ENCODE measurements at places on chromosomes 3 and 15.

GRCh38 chr3:170257145-170257544 is 34.9 kb downstream of the PRKCI start:
- H3K4me1 ChIP-seq, result no peaks in the 10 kb centered on the region
- H3K27me3 ChIP-seq, result no peaks in the 10 kb centered on the region
- H3K4me3 ChIP-seq, result no peak overlapping the region
- peaks cover 21% of the 10 kb centered on the region for H3K36me3 ChIP-seq
- no peak for DNase-seq
- no peak overlapping the region for H3K27ac ChIP-seq

DNA sequence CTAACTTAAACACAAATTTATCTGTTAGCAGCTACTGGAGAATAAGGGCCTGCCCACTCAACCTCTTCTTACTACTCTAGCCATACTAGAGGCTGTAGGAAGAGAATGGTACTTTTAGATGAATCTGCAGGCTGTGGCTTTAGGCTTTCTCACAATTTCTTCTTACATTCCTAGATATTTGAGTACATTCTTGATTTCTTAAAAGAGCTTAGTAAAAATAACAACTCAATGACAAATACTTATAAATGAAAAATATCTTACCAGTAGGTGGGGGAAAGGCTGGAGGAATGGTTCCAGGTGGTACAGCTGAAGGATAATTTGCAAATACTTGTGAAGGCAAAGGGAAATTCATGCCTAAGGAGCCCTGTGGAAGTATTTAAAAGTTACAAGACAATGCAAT is 92.9 kb upstream of the GK5 start:
- no peaks in the 10 kb centered on the region for H3K4me1 ChIP-seq
- H3K36me3 ChIP-seq, result no peaks in the 10 kb centered on the region
- no peaks in the 10 kb centered on the region for H3K27me3 ChIP-seq
- no peak overlapping the region for H3K27ac ChIP-seq
- no peak overlapping the region for H3K4me3 ChIP-seq

- H3K4me1 ChIP-seq, result no peaks in the 10 kb centered on the region
- H3K27ac ChIP-seq, result no peak overlapping the region
- H3K4me3 ChIP-seq, result no peak overlapping the region
These were observed 13.1 kb downstream of the MYH15 start for GRCh38 chr3:108497271-108497670.

- no peaks in the 10 kb centered on the region for H3K27me3 ChIP-seq
- no peak overlapping the region for H3K27ac ChIP-seq
- H3K36me3 ChIP-seq, result peaks cover 47% of the 10 kb centered on the region
- H3K4me3 ChIP-seq, result no peak overlapping the region
These were observed 13.9 kb downstream of the PHLDB2 start for GRCh38 chr3:111872979-111873378.

DNA sequence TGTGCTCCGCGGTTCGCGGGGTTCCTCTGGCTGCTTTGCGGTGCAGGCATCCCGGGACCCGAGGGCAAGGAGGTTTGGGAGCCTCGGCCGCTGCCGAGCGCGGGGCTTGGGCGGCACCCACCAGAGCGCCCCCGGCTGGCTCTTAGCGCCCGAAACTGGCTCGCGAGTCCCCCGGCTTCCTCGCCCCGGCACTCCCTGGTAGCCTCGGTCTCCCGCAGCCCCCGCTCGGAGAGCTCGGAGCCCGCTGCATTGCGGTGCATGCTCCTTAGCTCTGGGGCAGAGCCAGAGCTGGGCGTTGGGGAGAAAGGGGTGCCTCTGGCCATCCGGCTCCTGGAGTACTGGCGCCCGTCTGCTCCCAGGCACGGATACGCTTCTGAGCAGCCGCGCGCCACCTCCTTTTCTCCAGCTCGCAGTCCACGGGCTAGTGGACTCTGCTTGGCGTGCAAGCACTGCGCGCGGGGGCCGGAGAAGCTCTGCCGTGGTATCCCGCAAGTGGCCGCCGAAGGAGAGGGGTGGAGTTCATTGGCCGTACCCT is 753 bp downstream of the EPHB1 start:
- H3K4me3 ChIP-seq, result peak overlapping the region; percentile 45
- H3K36me3 ChIP-seq, result no peaks in the 10 kb centered on the region
- DNase-seq, result peak; percentile 40
- H3K27me3 ChIP-seq, result no peaks in the 10 kb centered on the region
- H3K27ac ChIP-seq, result no peak overlapping the region
- peaks cover 3% of the 10 kb centered on the region for H3K4me1 ChIP-seq

DNA sequence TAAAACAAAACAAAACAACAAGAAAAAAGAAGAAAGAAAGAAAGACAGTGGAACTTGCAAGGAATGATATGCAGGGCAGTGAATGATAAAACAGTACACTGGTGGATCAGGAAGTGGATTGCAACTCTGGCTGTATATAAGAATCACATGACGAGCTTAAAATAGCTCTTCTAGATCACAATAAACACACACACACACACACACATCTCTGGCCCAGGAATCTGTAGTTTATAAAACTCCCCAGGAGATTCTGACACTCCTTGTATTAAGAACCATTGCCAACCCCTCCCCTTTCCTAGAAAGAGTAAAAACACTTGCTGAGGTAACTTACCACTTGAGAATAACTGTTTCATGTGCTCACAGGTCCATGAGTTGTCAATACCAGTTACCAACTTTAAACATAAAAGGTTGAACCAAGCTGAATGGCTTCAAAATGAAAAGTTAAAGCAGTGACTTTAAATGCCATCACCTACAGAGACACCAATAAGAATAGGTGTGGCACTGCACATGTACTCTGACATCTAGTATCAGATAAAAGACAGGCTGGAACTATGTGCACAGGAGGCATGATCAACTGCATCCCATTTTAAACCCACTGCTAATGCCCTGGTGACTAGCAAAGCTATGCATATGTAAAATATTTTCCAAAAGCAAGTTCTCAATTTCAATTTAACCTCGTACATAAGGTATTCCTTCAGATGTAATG is 3.9 kb downstream of the CPOX start:
- H3K27me3 ChIP-seq, result no peaks in the 10 kb centered on the region
- no peak overlapping the region for H3K27ac ChIP-seq
- no peak for DNase-seq
- peaks cover 5% of the 10 kb centered on the region for H3K4me1 ChIP-seq
- peaks cover 13% of the 10 kb centered on the region for H3K36me3 ChIP-seq

GRCh38 chr3:146637871-146638270 is 32.7 kb upstream of the PLSCR5 start:
- H3K27me3 ChIP-seq, result no peaks in the 10 kb centered on the region
- no peak for DNase-seq
- H3K36me3 ChIP-seq, result no peaks in the 10 kb centered on the region
- no peaks in the 10 kb centered on the region for H3K4me1 ChIP-seq

DNA sequence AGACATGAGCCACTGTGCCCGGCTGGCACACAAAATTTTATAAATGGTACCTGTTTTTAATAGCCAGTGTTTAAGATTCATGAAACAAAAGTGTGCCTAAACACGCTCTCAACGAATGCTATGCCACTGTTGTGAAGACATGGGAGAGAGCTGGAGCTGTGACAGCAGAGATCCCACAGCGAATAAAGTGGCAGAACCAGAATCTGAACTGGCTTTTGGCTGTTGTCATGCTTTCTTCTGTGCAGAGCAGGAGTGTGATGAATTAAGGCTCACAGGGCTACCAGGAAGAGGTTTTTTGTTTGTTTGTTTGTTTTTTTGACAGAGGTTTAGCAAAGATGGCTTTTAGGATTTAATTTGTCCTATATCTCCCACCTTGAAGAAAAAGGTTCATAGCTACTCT is 14.5 kb downstream of the PTPRG start:
- no peak for DNase-seq
- H3K4me3 ChIP-seq, result no peak overlapping the region
- H3K36me3 ChIP-seq, result peaks cover 2% of the 10 kb centered on the region
- H3K27ac ChIP-seq, result no peak overlapping the region
- peaks cover 9% of the 10 kb centered on the region for H3K4me1 ChIP-seq

GRCh38 chr15:67409175-67409574 is 111.8 kb upstream of the C15orf61 start:
- no peak for DNase-seq
- no peak overlapping the region for H3K27ac ChIP-seq
- H3K27me3 ChIP-seq, result no peaks in the 10 kb centered on the region
- H3K36me3 ChIP-seq, result no peaks in the 10 kb centered on the region
- peaks cover 8% of the 10 kb centered on the region for H3K4me1 ChIP-seq

DNA sequence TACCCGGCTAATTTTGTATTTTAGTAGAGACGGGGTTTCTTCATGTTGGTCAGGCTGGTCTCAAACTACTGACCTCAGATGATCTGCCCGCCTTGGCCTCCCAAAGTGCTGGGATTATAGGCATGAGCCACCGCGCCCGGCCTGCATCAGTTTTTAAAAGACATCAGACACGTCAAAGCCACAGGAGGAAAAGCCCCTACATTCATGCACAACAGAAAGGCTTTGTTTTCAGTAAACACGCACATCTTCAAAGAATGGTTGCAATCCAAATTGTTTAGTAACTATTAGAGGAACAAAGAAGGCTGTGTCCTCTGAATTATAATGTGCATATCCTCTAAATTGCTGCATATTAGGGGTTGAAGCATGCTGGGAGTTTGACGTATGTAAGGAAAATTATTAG is 53.3 kb downstream of the BTD start:
- DNase-seq, result no peak
- no peak overlapping the region for H3K4me3 ChIP-seq
- H3K27me3 ChIP-seq, result no peaks in the 10 kb centered on the region
- peaks cover under 1% of the 10 kb centered on the region for H3K4me1 ChIP-seq
- no peaks in the 10 kb centered on the region for H3K36me3 ChIP-seq
- H3K27ac ChIP-seq, result no peak overlapping the region

- H3K27me3 ChIP-seq, result no peaks in the 10 kb centered on the region
- no peak overlapping the region for H3K4me3 ChIP-seq
- H3K36me3 ChIP-seq, result no peaks in the 10 kb centered on the region
- no peak for DNase-seq
- peaks cover 19% of the 10 kb centered on the region for H3K4me1 ChIP-seq
- H3K27ac ChIP-seq, result no peak overlapping the region
These were observed 10.3 kb downstream of the CORO2B start for GRCh38 chr15:68589053-68589452.

GRCh38 chr3:197749315-197749600 is 425 bp upstream of the FYTTD1 start:
- H3K4me3 ChIP-seq, result peak overlapping the region; percentile 90
- H3K4me1 ChIP-seq, result peaks cover 4% of the 10 kb centered on the region
- H3K27me3 ChIP-seq, result no peaks in the 10 kb centered on the region
- no peaks in the 10 kb centered on the region for H3K36me3 ChIP-seq
- peak overlapping the region; percentile 41 for H3K27ac ChIP-seq
- no peak for DNase-seq

- H3K27me3 ChIP-seq, result no peaks in the 10 kb centered on the region
- no peaks in the 10 kb centered on the region for H3K36me3 ChIP-seq
- H3K27ac ChIP-seq, result no peak overlapping the region
- peak; percentile 6 for DNase-seq
These were observed 44.2 kb upstream of the TIPARP start for GRCh38 chr3:156630081-156630772.

GRCh38 chr15:43190178-43190577 is 5.0 kb downstream of the CCNDBP1 start:
- no peaks in the 10 kb centered on the region for H3K27me3 ChIP-seq
- DNase-seq, result no peak
- peaks cover 73% of the 10 kb centered on the region for H3K36me3 ChIP-seq
- H3K4me1 ChIP-seq, result peaks cover 1% of the 10 kb centered on the region

- peaks cover 5% of the 10 kb centered on the region for H3K4me1 ChIP-seq
- no peak for DNase-seq
- no peaks in the 10 kb centered on the region for H3K27me3 ChIP-seq
- H3K27ac ChIP-seq, result no peak overlapping the region
- no peaks in the 10 kb centered on the region for H3K36me3 ChIP-seq
- H3K4me3 ChIP-seq, result no peak overlapping the region
These were observed 16.0 kb upstream of the RNU6-1 start for GRCh38 chr15:67855842-67856241.
